ENCODE measurements at places on chromosomes 7 and 10.

DNA sequence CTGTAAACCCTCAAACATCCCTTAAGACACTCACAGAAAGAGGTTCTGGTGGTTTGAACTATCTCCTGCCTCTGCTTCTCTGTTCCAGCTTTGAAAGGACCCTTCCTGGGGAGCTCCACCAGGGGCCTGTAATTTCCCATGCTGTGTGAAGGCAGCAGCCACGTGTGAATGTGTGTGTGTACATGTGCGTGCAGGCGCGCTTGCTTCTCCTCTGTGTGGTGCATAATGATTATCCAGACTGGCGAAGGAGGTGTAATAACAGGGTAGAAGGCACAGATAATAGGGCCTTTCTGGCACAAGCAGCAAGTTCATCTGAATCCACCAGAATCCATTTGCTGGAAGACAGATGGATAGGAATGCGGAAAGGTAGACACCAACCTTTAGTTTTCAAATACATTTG, 466.5 kb downstream of the GRID1 start:
- no peak overlapping the region for H3K27ac ChIP-seq
- no peak overlapping the region for H3K4me3 ChIP-seq

DNA sequence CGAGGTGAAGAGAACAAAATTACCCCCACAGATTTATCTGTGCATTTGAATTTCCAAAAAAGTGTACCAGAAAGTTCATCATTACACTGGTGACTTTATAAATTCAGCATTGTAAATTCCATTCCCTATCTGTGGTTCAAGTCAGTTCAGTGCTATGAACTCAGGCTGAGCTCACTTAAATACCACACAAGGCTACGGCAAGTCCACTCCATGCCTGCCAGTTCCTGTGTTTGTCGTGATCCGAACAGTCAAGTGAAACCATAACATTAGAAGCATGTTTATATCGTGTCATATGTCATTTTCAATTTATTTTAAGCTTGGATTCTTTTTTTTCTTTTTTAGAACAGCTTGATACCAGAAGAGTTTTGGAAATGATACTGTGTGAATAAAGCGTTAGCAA, 14.8 kb downstream of the MBL2 start:
- no peak overlapping the region for H3K27ac ChIP-seq
- H3K36me3 ChIP-seq, result no peaks in the 10 kb centered on the region
- no peaks in the 10 kb centered on the region for H3K4me1 ChIP-seq
- no peak for DNase-seq
- no peaks in the 10 kb centered on the region for H3K27me3 ChIP-seq
- no peak overlapping the region for H3K4me3 ChIP-seq

- H3K27ac ChIP-seq, result peak within 1 kb of the TSS; percentile 90
- H3K27me3 ChIP-seq, result no peaks in the 10 kb centered on the region
- DNase-seq, result peak; percentile 96
- H3K36me3 ChIP-seq, result peaks cover 30% of the 10 kb centered on the region
Measured at GRCh38 chr7:102395873-102396709, at the start of gene PRKRIP1. PRKRIP1 (plus strand) TSS chr7:102396363; CDS start chr7:102396412, 49 bp downstream.

GRCh38 chr10:99234041-99234790, 1.4 kb downstream of the HPSE2 start:
- H3K4me1 ChIP-seq, result peaks cover 33% of the 10 kb centered on the region
- peak; percentile 78 for DNase-seq
- H3K36me3 ChIP-seq, result no peaks in the 10 kb centered on the region

DNA sequence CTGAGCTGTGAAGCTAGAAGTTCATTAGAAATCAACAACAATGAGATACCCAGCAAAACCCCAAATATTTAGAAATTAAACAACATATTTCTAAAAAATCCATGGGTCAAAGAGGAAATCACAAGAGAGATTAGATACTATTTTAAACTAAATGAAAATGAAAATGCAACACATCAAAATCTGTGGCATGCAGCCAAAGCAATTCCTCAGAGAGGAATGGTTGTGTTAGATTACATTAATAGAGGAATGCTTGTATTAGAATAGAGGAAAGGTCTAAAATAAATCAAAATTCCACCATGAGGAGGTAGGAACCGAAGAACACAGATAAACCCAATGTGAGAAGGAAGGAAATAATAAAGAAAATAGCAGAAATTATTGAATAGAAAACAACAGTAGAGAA, 642.1 kb upstream of the GALNT17 start:
- H3K36me3 ChIP-seq, result no peaks in the 10 kb centered on the region
- no peaks in the 10 kb centered on the region for H3K4me1 ChIP-seq
- no peak for DNase-seq
- no peak overlapping the region for H3K27ac ChIP-seq

GRCh38 chr10:60473557-60473956, 83.9 kb upstream of the ANK3 start:
- H3K27me3 ChIP-seq, result no peaks in the 10 kb centered on the region
- DNase-seq, result no peak
- H3K36me3 ChIP-seq, result no peaks in the 10 kb centered on the region
- no peaks in the 10 kb centered on the region for H3K4me1 ChIP-seq
- no peak overlapping the region for H3K4me3 ChIP-seq
